Stimulated activated CD4-positive, alpha-beta T cell treated with anti-CD3 and anti-CD28 coated beads, TNF-alpha, amount 100 ng/mL, for 1 hour (primary cell): ENCODE measurements at places on chromosomes 13 and 19.

GRCh38 chr19:13398780-13399726 lies 107.2 kb downstream of the CACNA1A start:
- DNase-seq: no peak

GRCh38 chr19:2223391-2223790 lies 12.7 kb downstream of the PLEKHJ1 start:
- DNase-seq: no peak

GRCh38 chr13:77891041-77891440 lies 27.6 kb downstream of the EDNRB start:
- no peak for DNase-seq

DNA sequence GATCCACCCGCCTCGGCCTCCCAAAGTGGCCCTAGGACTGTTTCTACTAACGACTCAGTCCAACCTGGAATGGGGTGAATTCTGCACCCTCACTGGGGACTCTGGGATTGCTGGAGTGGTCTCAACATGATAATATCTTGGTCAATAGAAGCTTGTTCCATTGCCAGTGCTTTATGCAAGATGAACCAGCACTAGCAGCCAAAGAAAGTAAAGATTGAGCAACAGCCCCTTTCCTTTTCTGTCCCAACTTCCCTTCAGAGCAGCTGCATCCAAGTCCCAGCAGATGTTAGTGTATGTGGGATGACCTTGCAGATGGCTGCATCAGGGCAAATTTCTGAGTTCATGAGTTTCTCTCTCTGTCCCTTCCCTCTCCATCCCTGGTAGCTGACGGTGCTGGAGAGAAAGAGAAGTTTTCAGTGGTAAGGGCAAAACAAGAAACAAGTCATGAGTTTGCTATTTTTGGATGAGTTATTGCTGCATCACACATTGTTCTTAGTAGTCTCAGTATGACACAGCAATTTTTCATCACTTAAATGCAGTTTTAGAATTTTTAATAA lies 183.6 kb upstream of the EDNRB start:
- no peak for DNase-seq

GRCh38 chr13:21050288-21051197 lies 10.8 kb downstream of the LATS2 start:
- no peak for DNase-seq

DNA sequence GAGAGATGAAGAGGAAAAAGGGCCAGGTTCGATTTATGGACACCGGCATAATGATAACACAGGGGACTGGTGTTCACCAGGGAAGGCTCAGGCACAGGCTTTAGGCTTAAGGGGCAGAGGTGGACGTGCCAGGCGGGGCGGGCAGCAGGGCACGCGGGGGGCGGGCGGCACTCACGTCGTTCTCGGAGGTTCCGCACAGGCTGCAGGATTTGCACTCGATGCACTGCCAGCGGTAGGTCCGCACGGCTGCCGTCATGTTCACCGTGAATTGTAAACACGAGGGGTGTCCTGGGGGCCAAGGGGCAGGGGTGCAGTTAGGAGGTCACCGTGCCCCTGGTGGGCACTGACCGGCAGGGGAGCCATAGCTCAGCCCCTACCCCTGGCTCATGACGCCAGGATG lies 10.6 kb downstream of the DPF1 start:
- DNase-seq: no peak

GRCh38 chr13:96636001-96636709 lies 358.1 kb downstream of the OXGR1 start:
- no peak for DNase-seq

DNA sequence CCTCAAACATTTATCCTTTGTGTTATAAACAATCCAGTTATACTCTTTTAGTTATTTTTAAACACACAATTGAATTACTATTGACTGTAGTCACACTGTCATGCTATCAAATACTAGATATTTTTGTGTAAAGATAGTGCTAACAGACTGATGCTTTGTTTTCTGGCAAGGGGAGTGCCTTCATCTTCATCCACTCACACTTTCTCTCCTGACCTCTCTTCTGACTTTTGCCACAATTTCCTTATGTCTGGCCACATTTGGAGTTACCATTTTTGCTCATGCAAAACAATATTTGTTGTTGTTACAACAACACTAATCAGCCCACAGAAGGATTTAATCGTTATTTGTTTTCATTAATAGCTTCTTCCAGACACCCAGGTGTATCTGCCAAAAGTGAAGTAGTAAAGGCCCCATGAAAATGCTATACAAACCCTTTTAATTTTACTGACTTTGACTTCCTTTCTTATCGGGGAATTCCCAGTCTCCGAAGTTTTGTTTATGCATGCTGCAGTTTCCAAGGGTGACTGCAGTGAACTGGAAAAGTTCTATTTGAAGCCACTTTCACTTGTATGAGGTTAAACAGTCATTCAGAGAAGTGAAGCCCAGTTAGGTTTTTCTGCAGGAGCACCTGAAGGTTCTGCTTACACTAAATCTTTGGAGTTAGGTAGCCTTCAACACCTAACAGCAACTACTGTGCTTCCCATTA lies 66.1 kb upstream of the FRY start:
- no peak for DNase-seq

DNA sequence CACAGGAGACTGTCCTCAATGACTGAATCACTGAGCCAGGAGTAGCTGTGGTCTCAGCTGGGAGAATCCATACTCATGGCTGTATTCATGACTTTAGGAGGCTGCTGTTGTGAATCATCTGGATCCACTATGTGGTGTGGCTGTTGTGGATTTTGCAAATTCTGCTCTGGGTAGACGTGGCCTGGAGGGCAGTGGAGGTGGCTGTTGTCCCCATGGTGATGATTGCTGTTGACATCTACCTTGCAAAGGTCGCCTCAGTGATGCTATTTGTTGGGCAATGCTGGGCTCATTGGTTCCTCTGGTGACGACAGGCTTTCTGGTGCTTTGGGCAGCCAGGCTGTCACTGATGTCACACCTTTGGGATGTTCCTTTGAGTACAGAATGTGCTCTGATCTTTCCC lies 23.9 kb downstream of the MUC16 start:
- DNase-seq: no peak

DNA sequence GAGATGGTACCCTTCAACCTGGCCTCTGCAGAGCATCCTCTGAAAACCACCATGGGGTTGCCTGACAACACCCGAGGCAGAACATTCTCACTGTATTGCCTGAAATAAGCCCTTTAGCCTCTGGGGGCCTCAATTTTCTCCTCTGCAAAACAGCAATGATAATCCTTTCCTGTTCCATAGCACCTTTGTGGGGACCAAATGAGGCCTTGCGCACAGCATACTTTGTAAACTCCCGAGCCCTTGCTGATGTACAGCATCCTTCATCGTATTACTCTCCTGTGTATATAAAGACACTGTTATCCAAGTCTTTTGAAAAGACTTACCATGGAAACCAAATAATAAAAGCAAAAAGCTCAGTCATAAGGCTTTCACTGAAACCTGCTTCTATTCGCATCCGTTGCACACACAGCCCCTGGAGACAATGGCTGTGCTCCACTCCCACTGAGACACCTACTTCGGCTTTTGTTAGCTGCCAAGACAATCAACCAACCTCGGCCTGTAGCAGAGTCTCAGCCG lies 276.0 kb downstream of the FOXO1 start:
- DNase-seq: no peak

DNA sequence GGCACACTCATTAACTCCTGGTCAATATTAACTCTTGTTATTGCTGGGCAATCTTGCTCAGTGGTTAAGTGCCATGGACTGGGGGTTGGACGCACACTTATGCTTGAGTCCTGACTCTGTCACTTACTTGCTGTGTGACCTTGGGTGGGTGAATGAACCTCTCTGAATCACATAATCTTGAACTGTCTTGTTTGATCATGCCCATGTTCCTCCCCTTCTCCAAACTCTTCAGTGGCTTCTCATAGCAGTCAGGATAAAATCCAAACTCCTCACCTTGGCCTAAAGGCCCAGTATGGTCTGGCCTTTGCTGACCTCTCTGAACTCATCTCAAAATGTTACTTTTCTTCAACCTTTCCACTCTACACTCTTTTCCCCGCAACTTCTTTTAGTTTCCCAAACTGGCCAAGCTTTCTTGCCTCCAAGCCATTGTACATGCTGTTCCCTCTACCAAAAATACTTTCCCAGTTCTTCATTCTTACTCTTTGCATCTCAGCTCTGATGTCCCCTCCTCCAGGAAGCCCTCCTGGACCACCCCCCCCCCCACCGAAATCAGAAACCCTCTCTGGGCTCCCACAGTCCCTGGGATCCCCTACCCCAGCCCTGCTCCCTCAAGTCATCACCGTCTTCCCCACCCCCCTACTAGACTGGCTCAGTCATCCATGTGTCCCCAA lies 2.4 kb downstream of the MYPOP start:
- DNase-seq: no peak

- no peak for DNase-seq
Observed at GRCh38 chr13:113652404-113653263, 5.4 kb downstream of the ATP4B start.

DNA sequence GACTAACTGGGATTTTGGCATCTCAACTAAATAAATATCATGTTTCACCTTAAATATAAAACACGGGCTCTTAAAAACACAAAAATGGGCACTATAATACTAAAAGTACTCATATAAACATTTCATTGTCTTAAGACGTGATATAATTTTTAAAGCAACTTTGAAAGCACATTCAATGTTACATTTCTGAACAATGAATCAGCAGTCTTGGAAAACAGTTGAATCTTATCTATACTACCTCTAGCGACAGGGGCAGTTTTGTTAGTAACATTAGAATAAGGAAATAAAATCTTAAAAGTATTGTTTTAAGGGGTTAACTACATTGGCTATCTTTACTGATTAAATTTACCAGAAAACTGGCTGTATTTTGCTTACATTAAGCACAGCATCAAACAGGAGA lies 156.9 kb downstream of the UGGT2 start:
- no peak for DNase-seq

- no peak for DNase-seq
Observed at GRCh38 chr19:12953799-12954611, 3.0 kb downstream of the GADD45GIP1 start.

DNA sequence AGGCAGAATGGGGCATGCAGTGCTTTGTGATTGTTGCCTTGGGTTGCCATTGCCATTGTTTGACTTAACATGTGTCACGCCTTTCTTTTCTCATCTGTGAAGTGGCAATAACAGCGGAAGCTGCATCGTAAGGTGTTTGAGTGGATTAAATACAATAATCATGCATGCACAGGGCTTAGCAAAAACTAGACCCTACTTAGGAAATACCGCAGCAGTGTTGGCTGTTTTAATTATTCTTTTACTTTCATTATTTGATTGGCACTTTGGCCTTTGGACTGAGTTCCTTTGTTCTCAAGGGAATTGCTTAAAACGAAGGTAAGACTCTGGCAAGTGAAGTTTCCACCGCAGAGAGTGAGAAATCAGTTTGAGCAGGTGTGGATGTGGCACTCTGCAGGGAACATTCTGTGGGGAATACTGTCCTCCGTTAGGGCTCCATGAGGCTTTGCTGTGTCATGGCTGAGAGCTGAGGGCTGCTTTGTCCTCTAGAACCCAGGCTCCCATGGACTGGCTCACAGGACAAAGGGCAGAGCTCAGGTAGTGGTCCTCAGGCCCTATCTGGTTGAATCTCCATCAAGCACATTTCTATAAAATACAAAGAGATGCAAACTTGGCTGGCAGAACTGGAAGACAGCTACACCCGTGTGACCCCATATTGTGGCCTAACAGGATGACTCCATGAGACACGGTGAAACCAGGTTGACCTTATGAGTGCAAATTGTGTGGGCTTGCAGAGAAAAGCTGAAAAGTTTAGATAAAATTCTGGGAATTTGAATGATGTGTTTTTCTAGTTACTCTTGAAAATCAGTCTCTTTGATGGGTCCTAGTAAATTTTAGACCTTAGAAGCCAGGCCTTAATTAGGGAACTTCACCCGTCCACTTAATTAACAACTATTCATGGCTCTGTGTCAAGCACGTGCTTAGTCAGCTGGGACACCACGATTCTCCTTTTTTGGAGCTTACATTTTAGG lies 407.2 kb downstream of the KCNRG start:
- no peak for DNase-seq

GRCh38 chr19:38665950-38666662 lies 18.7 kb downstream of the ACTN4 start:
- DNase-seq: no peak

DNA sequence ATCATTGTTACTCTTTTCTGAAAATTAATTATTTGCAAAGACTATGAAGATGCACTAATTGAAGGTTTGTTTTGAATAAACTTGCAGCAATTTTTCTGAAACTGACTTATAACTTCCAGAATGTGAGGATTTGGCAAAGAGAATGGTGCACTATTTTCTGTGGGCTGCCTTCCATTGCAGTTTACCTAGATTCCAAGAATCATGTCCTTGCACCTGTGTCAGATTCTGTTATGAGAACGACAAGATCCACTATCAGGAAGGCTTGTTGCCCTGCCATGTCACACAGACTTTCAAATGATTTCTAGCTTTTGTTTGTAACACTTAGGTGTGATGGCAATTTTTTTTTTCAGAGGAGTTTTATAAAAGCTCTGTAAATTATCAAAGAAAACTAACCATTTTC lies 5.6 kb upstream of the SLAIN1 start:
- no peak for DNase-seq

GRCh38 chr19:6800991-6801484 lies 28.5 kb downstream of the VAV1 start:
- no peak for DNase-seq

GRCh38 chr13:98060282-98060681 lies 82.6 kb upstream of the FARP1 start:
- no peak for DNase-seq

- no peak for DNase-seq
Observed at GRCh38 chr13:62706048-62706447, 1290.4 kb upstream of the PCDH20 start.

- DNase-seq: no peak
Observed at GRCh38 chr13:111897178-111897845, 169.6 kb upstream of the SOX1 start.

GRCh38 chr19:33333151-33333550 lies 30.8 kb upstream of the CEBPA start:
- no peak for DNase-seq

- no peak for DNase-seq
Observed at GRCh38 chr19:22604571-22605274, 29.4 kb upstream of the ZNF492 start.

DNA sequence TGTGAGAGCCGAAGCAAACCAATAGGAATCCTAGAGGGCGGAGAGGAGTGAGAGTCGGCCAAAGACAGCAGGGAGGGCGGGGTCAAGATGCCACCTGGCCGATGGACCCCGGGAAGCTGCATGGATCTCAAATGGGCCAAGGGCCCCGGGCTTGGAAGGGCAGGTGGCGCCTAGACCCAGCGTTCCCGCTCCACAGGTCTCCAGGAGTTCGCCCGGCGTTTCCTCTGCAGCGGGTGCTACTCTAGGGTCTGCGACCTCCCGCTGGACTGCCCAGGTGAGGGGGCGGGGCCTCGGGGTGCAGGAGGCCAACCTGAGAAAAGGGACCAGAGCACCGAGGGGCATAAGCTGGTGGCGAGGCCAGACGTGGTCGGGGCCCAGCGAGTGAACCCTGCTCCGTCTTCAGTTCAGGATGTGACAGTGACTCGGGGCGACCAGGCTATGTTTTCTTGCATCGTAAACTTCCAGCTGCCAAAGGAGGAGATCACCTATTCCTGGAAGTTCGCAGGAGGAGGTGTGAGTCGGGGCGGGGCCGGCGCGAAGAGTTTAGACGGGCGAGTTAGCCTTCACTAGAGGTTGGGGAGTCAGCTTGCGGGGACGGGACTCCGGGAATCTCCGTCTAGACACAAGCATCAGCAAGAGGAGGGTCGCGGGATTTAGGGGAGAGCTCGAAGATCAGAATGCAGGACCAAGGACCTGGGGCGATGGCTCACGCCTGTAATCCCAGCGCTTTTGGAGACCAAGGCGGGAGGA lies 9.9 kb downstream of the SPACA6 start:
- DNase-seq: no peak

- no peak for DNase-seq
Observed at GRCh38 chr19:35170359-35171061, 16.0 kb downstream of the FXYD5 start.
